ENCODE measurements at places on chromosomes 12 and 14.

DNA sequence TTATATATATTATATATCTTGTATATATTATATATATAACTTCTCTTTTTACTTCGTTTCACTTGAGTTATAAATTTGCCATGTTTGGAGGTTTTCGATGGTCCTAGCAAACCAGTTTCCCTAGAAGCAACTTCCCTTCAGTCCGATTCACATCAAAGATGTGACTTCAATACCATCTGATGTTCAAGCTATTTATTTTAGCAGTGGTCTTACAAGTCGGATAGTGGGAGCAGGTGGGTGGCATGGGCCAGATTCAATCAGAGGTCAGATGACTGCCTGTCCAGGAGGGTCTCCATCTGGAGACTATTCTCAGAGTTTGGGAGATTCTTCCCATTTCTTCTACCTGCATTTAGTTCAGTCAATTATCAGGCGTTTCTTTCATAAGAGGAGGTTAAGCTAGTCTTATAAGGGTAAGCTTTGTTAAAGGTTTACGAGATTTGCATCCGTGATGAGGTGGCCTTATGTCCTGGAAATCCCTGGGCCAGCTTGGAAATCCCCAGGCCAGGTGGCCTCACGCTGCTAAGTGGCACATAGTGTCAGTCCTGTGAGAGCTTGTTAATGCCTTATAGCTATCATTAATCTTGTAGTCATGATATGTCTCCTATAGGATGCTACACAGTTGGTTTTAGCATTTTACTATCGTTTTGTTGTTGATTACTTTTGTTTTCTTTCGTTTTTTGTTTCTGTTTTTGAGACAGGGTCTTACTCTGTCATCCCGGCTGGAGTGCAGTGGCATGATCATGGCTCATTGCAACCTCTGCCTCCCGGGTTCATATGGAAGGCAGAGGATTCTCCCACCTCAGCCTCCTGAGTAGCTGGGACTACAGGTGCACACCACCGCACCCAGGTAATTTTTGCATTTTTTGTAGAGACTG is 145.8 kb downstream of the BICD1 start:
- DNase-seq, result no peak

DNA sequence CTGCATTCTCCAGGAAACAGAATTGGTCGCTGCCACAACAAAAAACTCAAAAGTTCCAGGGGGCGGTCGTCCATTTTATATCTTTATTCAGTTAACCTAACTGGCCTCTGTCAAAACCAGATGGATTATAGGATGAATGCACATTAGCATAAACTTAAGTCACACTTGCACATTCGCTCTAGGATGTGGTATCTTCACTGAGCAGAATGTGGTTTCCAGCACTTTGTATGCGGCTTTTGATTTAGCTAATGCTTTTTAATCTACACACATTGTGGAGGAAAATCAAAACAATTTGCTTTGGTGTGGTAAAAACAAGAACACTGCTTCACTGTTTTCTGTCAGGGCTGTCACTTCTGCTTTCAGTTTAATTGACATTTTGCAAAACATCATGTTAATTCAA is 4.5 kb downstream of the TAS2R50 start:
- DNase-seq, result no peak

GRCh38 chr12:70756118-70756517 is 118.9 kb upstream of the PTPRB start:
- peak; percentile 76 for DNase-seq

DNA sequence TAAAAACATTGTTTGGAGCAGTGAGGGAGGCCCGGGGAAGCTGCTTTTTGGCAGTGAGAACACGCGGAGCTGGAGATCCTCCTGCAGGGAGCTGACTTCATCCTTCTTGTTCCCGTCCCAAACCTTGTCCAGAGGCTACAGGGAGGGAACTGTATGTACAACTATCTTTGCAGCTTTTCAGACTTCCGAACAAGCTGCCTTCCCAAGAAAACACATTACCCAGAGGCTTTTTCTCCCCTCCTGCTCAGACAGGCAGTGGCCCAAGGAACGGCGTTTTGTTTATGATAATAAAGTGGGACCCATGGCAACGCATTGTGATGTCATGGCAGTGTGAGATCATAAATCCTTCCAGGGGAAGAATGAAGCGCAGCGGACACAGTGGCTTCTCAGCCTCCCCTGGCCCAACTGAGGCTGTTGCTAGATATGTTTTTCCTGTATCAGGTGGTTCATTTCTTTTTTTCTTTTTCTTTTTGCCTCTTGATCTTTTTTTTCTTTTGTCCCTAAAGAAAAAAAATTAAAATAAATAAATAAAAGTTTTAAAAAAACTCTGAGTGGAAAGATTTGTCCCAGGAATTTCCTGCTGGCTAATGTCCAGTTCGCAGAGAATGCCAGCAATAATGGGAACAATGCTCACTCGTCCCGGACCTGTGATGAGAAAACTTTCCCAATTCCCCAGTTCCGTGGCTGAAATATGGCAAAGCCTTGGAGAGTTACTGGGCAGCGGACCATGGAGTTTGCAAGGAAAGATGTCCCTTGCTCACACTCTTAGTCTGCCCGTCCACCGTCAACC is 103.4 kb upstream of the MAP1LC3B2 start:
- peak; percentile 97 for DNase-seq
